ENCODE measurements at places on chromosomes 6 and 20.

DNA sequence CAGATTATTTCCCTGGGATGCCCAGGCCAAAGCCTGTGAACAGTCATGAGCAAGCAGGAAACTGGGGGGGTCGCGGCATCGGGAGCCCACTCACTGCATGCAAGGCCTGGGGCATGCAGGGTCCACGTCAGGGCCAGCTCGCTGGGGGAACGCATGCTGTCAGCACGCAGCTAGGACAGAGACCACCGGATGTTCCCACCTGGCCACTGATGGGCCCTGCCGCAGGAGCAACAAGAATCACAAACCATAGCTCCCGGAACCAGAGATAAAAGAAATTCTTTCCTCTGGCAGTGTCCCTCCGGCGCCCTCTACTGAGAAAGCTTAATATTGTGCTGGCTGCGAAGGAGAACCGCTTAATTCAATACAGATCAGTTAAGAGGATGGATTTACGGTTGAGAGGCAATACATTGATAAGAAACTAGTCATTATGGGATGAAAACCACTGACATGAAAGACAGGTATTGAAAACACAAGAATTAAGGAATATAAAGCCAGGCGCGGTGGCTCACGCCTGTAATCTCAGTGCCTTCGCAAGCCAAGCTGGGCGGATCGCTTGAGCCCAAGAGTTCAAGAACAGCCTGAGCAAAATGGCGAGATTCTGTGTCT lies 32.6 kb downstream of the C6orf15 start:
- peak; percentile 34 for DNase-seq

- DNase-seq, result no peak
Measured at GRCh38 chr20:4046311-4046924, 31.1 kb upstream of the RNF24 start.

DNA sequence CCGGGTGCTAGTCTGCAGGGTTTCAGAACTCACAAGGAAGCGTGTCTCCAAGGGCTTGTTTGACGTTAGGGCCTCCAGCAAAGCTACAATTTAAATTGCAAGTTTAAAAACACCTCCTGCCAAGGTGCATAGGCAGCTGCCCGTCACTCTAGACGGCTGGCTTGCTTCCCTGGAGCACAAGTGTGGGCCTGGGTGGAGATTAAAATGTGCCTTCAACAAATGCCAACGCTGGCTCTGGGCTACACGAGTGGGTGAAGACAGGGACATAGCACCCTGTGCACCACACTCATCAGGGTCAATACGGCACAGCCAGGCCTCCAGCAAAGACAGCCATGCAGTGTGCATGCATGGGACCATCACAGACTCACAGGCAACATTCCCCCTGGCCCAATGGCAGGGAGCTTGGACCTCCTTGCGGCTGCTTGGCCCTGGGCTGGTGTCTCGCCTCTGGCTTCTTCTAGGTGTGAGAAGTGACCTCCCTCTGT lies 48.4 kb upstream of the FRMD1 start:
- DNase-seq, result no peak

DNA sequence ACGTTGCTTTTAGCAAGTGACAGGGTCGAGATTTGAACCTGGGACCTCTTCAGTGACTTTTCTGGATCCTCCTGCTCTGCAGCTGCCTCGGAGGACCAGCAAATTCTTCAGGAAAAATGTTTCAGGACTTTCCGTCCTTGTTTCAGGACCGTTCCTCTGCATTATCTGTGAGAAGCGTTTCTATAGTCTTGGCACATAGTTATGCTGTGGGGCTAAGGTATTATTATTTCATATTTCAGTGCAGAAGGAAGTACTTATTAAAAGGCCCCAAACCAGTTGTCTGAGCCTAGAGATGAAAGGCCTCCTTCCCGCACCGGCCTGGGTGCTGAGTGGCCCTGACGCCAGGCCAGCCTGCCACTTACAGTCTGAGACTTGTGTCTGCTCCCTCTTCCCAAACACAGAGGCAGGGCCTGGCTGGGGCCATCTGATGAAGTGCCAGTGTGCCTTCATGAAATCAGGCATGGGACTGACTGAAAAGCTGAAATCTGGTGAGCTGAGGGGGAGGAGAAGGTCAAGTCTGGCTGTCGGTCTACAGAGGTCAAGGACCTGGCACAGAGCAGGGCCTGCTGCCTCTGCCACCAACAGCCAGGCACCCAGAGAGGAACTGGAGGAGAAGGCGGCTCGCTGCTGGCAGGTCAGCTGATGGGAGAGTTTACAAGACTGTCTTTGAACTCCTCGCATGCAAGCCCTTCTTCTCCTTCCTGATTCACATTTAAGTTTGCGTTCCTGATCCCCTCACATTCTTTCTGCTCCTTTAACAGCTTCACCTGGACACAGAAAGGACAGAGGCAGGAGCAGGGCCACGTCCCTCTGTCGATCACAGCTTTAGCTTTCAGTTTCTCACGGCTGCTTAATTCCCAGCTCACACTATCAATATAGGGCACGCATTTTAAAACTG lies 8.9 kb upstream of the QKI start:
- DNase-seq, result no peak

DNA sequence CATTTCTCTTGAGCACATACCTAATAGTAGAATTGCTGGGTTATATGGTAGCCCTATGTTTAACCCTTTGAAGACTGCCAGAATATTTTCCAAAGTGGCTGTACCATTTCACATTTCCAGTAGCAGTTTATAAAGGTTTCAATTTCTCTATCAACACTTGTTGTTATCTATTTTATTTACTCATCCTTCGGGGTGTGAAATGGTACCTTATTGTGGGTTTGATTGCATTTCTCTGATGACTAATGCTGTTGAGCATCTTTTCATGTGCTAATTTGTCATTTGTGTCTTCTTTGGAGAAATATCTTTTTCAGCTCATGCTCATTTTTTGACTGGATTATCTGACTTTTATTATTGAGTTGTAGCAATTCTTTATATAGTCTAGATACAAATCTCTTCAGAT lies 5.4 kb downstream of the ENPP4 start:
- no peak for DNase-seq

DNA sequence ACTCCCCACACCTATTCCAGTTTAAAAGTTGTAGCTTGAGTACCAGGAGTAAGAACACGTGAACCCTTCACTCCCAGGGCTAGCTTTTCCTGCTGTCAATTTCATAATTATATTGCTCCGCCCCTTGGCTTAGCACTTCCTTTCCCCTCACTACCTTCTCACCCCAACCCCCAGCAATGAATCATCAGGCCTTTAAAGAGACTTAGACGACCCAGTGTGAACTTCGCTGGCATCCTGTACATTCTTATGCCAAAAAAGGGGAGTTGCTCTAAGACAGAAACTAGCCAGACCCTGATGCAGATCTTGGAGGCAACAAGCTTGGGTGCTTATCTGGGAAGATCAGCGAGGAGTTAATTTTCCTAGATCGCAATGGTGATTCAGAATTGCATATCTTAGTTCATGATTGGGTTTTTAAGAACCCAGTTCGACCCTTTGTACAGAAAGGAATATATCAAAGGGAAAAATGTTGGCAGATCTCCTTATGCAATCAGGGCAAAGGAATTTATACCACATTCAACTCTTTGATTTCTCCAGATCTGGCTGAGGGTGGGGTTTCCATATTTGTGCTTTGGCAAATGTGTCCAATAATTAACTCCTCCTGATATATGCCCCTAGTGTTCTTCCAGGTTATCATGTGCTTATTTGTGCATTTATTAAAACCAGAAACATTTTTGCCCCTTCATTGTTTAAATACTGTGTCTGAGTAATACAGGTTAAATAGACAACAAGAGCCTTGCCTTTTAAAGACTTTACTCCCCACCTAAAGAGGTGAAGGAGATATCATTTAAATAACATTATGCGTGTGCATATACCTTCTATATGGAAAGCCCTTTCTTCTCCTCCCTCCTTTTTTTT lies 8.1 kb upstream of the ATXN1 start:
- DNase-seq, result no peak

DNA sequence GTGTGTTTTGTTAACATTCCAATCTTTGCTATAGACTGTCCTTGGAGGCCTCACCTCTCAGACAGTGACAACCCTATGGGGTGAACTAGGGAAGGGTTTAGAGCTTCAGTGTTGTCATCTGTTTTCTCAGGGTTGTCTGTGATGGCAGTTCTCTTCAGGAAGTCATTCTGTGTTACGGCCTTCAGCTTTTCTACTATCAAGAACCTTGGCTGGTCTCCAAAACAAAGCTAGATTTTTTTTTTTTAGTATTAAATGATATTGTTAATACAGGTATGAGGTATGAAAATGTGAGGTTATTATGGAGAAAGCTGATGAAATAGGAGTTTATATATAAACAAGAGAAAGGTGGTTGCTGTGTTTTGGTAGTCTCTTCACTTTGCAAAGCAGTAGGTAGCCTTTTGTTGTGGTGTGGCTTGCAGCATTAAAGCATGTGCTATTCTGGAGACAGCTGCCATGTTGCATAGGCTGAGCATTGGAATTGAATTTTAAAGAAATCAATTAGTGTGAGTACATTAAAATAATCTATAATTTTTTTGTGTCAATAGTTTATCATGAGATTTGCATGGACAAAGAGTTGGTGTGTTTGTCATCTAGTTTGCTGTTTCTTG lies 162.6 kb downstream of the CARMIL1 start:
- no peak for DNase-seq

DNA sequence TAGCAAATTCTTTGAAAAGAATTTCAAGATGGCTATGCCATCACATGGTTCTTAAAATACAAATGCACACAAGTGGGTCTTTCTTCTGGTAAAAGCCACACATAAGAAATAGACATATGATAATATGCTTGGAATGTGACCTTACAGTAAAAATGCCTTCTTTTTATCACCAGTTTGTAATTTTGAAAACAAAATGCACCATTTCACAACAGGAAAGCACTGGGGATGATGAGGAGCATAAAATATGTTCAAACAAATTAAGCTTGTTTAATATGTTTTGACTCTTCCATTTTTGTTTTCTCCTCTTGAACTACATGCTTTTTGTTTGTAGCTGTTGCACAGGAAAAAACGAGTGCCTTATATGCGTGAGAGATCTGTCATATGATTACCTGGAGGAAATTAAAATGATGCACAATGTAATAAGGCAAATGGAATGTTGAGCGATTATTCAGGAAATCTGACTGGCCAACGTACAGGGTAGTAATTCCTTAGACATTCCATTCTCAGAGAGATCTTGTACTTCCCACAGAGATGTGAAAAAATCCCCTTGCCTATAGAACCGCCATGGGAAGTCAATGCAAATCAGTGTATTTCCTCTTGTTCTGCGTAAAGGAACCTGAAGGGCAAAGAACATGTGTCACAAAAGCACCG lies 911.6 kb downstream of the TFAP2A start:
- no peak for DNase-seq

DNA sequence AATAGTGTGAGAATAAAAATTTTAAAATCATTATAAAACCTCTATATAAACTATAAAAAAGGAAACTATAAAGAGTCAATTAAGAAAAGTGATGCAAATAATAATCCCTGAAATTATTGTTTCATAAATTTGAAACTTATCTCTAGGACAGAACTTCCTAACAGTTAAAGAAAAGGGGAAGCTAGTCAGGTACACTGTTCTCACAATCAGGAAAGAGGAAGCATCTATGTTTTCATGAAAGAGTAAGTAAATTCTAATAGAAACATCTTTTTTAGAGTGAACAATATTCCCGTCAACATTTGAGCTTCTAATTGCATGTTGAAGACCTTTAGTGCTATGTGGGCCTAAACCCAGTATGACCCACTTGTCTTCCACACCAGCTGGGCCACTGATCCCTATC lies 1.2 kb upstream of the ADGRF1 start:
- no peak for DNase-seq

- DNase-seq, result no peak
Measured at GRCh38 chr6:160573943-160574342, 90.1 kb downstream of the LPA start.

DNA sequence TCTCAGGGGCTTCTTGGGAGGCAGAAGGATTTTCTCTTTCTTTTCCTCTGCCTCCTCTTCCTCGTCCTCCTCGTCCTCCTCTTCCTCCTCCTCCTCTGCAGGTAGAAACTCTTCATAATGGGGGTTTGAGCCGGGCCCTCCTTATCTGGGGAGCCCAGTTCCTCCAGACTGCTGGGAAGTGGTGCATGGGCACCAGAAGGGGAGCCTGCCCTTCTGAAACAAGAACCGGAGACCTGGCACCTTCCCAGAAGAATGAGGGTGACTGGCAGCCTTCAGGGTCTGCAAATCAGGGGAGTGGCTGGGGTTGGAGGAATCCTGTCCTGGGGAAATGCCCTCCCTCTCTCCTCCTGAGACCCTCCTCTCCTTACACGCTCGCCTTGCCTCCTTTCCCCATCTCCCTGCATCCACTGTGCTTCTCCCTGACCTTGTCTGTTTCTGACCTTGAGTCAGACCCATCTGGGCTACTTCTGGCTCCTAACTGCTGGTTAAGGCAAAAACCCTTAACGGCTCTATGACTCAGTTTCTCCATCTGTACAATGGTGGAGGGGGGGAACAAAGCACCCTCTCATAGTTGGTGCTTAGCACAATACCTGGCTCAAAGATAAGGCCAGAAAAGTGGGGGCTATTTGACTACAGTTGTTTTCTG lies 1.7 kb downstream of the TULP1 start:
- no peak for DNase-seq

- no peak for DNase-seq
Measured at GRCh38 chr6:43733471-43734293, 36.3 kb upstream of the VEGFA start.

DNA sequence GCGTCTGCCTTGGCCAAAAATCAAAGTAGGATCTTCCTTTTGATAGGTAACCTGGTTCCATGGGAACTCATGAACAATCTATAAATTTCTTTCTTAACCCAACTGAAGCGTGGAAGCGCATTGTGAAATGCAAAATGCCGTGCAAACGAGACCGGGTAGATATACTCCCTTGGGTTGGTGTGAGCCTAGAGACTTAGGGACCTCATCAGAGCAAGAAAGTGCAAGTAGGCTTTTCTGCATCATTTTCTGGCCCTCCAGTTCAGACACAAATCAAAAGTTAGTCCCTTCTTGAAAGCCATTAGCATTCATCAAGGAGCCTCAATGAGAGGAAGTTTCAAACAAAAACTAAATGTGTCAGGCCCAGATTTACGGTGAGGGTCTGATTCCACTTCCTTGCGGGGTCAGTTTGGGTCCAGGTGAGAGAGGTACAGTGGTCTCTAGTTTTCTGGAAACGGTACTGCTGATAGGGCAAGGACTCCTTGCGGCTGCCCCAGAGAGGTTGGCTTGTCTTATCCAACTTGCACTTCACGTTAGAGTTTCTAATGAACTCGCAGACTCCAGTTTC lies 5.3 kb upstream of the ZNF184 start:
- DNase-seq, result no peak

GRCh38 chr6:156193381-156193780 lies 583.8 kb upstream of the ARID1B start:
- DNase-seq, result no peak

GRCh38 chr6:39294133-39294532 lies 20.1 kb downstream of the KCNK17 start:
- no peak for DNase-seq

DNA sequence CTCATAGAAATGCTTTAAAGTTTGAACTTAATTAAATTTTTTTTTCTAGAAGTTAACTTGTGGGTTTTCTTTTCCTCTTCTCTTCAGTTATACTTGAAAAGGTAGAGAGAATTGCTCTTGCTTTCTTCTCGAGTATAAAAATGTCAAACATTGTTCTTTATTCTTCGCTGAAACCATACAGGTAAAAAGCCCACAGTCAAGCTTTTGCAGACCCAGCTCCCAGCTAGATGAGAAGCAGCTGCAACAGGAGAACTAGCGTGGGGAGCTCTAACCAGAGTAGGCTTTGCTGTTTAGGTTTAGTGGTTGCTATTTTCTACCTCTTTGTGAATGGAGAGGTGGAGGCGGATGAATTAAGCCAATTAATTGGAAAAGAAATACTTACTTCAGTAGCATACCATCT lies 102.7 kb downstream of the JARID2 start:
- DNase-seq, result no peak
